ENCODE measurements at places on chromosomes 12 and 14.

GRCh38 chr12:55707841-55708694 is at the start of gene ITGA7:
Gene ITGA7 (minus strand): TSS chr12:55707904. CDS start chr12:55707682, 222 bp downstream.
- no peak for DNase-seq

DNA sequence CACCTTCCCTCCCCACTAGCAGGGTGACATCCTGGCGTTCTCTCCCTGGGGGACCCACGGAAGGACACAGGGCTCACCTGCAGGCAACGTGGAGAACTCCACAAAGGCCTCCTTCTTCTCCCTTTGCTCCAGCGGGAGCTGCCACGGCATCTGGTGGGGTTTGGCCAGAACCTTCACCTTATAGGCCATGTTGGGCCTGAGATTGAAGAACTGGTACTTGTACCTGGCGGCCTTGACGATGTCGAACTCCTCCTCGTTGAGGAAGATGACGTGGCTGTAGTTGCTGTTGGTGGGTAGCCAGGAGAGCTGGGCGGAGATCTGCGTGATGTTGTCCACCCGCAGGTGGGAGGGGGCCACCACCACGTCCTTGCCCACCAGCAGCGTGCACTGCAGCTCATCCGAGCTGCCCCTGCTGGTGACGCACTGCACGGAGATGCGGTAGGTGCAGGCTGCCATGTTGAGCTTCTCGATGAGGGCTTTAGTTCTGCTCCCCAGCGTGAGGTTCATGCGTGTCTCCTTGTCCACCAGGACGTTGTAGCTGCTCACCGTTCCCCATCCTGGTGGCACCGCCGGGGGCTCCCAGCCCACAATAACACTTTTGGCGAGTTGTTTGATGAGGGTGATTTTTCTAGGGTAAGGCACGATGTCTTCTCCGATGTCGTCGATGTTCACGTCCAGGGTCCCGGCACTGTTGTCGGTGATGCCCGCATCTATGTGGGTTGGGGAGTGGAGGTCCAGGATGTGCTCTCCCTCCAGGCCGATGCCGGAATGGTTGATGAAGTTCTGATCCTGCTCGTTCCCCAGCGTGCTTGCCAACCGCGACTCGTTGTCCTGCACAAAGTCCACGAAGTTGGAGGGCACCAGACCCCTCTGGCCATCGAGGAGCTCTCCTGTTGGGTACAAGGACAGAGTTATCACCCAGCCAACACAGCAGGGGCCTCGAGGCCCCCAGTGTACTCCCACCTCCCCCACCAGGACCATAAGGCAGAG is 104.4 kb downstream of the PIWIL1 start:
- no peak for DNase-seq

DNA sequence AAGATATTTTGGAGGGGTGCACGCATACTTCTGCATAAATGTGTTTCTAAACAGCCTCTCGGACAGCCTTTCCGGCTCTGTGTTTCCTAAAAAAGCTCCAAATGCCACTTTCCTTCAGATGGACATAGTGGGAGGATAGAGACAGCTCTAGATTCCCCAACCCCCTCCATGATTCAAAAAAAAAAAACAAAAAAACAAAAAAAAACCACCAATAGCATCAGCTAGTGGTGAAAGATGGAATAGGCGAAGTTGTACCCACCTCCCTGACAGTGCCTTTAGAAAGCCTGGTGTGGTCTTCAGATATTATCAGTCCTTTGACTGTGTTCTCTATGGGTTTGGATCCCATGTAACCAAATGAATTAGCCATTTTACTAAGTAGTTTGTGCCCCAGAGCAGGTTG is 94.1 kb downstream of the PHETA1 start:
- DNase-seq: no peak

DNA sequence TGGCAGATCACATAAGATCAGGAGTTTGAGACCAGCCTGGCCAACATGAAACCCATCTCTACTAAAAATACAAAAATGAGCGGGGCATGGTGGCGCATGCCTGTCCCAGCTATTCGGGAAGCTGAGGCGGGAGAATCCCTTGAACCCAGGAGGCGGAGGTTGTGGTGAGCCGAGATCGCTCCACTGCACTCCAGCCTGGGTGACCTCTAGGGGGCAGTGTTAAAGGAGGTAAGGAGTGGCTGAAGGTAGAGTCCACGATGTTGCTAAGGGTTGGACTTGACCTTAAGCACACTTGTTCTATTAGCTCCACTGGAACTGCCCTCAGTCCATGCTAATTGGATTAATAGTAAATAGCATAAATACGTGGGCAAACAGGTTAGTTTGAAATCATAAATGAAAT is 62.4 kb upstream of the PSMC1 start:
- no peak for DNase-seq

- DNase-seq: peak; percentile 59
These were observed 121.7 kb downstream of the RALGAPA1 start for GRCh38 chr14:35687335-35687939.

GRCh38 chr12:12684375-12685106 is 11.4 kb downstream of the GPR19 start:
- DNase-seq: peak; percentile 37

GRCh38 chr12:66786531-66787308 is 107.8 kb upstream of the GRIP1 start:
- no peak for DNase-seq

DNA sequence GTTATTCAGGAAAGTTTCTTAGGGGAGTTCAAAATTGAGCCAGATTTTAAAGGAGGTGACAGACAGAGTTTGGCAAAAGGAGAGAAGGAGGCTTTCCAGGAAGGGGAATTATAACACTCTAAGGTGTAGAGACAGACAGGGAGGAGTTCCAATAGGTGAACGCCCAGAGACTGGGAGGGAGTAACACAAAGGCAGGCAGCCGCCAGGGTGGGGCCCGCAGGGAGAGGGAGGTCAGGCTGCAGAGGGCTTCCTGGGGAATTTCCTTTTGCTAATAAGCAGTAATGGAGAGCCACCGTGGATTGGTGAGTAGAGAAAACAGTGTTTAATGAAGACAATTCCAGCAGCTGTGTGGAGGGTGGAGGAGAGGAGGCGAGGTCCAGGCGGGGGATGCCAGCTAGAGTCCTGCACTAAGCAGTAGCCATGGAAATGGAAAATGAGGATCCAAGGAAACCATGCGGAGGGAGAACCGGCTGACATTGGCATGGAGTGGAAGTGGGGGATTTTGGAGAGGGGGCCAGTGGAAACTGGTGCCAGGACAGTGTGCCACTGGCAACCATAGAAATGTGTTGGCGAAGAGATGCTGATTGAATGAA is 22.2 kb downstream of the GRIN2B start:
- no peak for DNase-seq

GRCh38 chr12:60174941-60175340 is 579.1 kb downstream of the SLC16A7 start:
- DNase-seq: no peak

GRCh38 chr12:123151457-123152454 is 866 bp upstream of the PITPNM2 start:
- DNase-seq: no peak

- no peak for DNase-seq
These were observed 2.5 kb downstream of the HHIPL1 start for GRCh38 chr14:99647411-99647810.

- DNase-seq: no peak
These were observed 35.2 kb downstream of the ZFP36L1 start for GRCh38 chr14:68757618-68758081.

GRCh38 chr12:72315858-72316257 is 43.7 kb downstream of the TRHDE start:
- no peak for DNase-seq

DNA sequence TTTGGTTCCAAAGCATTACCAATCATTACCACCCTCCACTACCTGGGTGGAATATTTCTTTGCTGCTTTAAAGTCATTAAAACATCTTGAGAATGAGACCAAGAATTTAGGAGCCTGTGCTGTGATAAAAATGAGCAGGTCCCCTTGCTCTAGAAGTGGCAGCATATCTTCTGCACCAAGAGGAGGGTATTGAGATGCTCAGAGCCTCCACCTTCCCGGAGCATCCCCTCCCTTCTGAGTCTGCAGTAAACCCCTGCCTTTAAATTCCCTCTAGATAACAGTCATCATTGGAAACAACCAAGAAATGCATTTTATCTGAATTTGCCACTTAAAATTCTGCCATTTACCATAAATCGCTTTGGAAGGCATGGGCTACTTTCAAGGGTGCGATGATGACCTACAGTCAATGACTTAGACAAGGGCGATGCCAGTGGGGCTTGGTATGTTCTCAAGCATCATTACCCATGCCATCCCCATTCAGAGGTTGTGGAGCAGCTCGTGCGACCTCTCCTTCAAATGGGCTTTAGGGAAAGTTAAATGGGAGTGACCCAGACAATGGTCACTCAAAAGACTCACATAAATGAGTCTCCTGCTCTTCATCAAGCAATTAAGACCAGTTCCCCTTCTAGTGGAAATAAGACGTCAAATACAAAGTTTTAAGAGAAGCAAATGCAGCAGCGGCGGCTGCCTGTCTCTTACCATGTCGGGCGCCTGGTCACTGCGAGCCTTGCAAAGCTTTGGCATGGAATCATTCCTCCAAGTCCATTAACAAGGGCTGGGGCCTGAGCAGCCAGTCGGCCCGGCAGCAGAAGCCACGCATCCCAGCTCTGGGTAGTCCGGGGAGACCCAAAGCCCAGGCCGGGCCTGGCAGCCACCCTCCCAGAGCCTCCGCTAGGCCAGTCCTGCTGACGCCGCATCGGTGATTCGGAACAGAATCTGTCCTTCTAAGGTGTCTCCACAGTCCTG is 334.5 kb downstream of the TMEM121 start:
- DNase-seq: no peak

DNA sequence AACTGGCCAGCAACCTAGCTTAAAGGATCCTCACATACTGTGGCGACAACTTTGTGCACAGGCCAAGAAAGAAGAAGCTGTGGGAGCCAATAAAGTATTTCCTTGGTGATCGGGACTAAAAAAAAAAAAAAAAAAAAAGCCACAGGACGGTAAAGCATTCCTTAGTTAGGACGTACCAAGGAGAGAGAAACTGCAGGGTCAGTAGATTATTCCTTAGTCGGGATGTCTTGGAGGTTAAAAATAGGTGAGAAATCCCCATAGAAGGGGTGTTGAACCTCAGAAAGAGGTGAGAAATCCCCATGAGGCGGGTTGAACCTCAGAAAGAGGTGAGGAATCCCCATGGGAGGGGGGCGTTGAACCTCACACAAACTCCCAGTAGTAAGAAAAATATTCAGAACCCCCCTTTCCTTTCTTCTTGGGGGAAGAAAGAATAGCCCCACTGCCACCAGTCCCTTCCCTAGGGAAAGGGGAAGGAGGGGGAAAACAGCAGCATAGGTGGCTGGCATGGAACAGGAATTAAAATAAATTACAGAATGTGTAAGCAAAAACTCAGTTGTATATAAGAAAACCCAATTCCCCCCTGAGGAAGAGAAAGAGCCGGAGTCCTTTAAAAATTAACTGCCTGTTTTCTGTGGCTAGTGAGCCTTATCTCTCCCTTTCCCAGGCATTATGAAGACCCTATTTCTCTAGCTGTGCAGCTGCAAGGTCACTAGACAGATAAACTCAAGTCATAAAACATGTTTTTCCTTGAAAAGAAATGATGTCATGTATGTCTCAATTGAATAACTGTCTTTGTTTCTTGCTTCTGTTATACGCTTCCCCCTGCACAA is 26.8 kb downstream of the KLRK1 start:
- DNase-seq: no peak

GRCh38 chr14:45083617-45083975 is 320 bp upstream of the PRPF39 start:
- DNase-seq: no peak

GRCh38 chr14:103423050-103423461 is 37.8 kb downstream of the MARK3 start:
- peak; percentile 63 for DNase-seq

DNA sequence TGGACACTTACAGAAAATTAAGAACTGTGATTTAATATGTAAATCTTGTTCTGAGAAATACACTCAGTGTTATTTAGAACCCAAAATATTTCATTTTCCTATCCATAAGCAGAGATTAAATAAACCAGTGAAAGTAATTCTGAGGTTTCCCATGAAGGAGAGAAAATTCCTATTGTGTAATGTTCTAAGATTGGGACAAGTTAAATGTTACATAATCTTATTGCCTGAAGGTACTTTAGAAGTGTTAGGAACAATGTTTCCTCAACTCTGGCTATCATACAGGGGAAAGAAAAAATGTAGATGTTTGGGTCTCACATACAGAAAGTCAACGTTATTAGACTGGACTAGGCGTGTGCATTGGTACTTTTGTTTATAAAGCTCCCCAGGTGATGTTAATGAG is 281.9 kb upstream of the SYT10 start:
- no peak for DNase-seq

- no peak for DNase-seq
These were observed 12.3 kb downstream of the CCDC88C start for GRCh38 chr14:91405241-91405721.

DNA sequence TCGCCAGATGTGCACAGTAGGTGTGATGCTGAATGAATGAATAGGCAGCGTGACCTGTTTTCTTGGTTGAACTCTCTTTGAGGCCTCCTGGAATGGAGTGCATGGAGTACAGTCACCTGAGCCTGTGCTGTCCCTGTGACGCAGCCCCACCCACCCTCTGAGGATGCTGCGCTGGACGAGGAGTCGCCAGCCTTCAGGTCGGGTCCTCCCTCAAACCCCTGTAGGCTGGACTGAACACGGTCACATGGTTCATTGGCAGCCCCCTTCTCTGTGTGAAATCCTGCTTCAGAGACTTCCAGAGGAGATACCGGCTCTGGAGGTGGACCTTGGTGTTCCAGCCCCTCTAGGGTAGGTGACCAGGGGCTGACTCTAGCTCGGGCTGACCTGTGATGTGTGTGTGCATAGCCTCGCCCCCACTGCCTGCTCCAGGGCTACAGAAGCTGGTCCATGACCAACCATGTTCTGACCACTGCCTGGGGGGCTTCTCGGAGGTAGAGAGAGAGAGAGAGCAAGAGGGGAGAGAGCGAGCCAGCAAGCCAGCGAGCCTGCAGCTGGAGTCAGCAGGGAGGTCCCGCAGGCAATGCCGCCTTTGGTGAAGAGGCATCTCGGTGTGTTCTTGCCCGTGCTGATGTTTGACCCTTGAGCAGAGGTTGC is 158.0 kb upstream of the RTL1 start:
- DNase-seq: no peak

DNA sequence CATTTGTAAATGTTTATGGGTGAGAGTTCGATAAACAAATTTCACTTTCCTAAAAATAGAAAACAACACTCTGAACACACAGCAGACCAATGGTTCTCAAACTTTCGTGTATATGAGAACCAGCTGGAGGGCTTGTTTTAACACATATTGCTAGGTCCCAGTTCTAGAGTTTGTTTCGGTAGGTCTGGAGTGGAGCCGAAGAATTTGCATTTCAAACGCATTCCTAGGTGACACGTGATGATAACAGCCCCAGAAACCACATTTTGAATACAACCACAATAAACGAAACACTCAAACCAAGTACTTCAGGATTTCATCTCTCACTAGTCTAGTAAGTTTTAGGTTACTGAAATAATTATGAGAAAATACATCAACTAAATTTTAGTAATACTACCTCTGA is 17.1 kb downstream of the SEC23A start:
- no peak for DNase-seq

GRCh38 chr12:93994721-93995120 is 153.7 kb upstream of the PLXNC1 start:
- DNase-seq: no peak

- no peak for DNase-seq
These were observed 13.1 kb downstream of the MYBPC1 start for GRCh38 chr12:101607894-101608293.
